ENCODE measurements at places on chromosomes 3 and 15. TPM values are rescaled to one million over a fixed set of nuclear protein-coding genes. Genes with fewer than 3 reads are reported as not detected.
A peak's percentile ranks its signal among the peaks of the same experiment; 100 is the strongest.

DNA sequence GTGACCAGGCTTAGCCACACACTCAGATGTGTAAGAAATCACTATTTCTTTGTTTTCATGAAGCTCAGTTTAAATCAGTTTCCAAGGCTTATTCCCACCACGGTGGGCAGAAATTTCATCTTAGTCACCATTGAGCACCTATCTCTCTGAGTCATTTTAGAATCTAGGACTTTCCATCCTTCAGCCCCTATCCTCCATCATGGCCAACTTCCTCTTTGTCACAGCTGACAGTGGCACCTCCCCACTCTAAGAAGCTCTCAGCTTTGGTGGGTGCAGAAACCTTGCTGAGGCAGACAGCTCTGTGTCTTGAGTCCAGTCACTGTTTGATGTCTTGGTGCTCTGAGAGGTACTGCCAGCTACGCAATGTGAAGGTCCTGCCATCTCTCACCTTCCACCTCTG lies 32.9 kb downstream of the SNTN start:
- no peak for DNase-seq

GRCh38 chr15:66293419-66294156 lies at the start of gene DIS3L:
Gene DIS3L (plus strand): TSS chr15:66293568. CDS start chr15:66293597, 29 bp downstream.
- peak; percentile 68 for DNase-seq

DNA sequence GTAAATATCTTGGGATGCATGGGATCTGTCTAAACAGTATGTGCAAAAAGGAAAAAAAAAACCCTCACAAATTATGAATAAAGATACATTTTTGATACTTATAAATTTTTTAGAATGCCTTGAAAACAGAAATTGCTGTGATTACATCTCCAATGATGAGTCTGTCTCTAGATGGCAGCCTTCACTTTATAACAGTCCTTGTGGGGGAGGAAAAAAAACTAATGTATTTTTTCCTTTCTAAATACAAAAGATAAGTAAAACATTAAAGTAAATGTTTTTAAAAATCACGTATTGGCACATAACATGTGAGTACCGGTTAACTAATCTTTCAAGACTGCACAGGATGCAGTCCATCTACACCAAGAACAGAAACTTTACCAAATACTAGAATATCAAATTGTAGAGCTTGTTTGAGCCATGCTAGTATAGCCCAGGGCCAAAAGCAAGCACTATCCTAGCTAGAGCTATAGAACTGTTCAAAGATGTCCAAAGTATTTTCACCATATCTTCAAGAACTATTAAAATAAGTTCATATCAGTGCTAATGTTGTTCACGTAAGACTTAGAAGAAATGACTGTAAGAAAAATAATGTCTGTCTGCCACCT lies 206.4 kb downstream of the STAG1 start:
- DNase-seq: peak; percentile 17

GRCh38 chr15:72082176-72082575 lies 35.8 kb downstream of the MYO9A start:
- DNase-seq: no peak

DNA sequence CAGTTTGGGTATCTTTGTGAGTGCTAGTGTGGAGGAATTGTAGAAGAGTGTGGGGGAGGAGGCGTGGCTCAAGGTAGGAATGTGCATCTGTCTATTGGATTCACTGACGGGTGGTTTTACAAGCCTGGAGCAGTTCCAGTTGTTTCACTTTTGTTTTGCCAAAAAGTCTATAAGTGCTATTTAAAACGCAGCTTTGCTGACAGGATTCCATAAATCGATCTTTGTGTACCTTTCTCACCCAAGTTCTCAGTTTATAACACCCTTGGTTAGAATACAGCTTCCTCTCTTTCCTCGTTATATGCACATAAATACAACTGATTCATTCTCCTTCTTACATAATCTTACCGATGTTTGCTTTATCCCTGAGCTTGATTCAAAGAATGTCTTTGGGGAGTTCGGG lies 123.2 kb upstream of the UBE2E2 start:
- peak; percentile 21 for DNase-seq

DNA sequence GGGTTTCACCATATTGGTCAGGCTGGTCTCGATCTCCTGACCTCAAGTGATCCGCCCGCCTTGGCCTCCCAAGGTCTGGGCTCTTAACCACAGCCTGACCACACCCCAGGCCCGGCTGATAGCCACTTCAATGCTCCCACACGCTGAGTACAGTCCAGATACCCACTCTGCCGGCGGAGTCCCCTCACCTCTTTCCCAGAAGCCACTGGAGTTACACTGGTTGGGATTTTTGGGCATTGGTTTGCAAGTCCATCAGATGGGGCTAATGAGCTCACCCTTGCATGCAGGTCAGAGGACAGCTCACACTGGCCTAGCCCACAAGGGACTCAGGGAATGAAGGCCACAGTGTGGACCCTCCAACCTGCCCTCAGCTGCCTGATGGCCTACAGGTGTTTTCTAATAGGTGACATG lies 60.1 kb downstream of the IQSEC1 start:
- DNase-seq: no peak

DNA sequence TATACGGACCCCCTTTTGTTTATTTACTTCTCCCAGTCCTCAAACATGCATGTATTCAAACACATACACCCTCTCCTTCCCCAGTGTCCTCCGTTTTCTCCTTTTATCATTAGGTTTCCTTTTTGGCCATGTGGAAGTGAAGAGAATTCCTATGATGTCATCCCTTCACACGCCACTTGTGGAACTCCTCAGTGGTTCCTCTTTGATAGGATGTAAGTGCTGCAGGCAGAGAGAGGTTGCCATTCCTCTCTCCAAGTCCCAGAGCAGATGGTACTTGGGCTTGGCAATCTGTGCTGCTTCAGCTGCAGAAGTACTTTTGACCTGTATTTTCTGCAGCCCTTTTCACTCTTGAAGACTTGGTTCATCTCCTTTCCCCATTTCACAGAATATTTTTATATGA lies 32.9 kb upstream of the CRTC3 start:
- no peak for DNase-seq

DNA sequence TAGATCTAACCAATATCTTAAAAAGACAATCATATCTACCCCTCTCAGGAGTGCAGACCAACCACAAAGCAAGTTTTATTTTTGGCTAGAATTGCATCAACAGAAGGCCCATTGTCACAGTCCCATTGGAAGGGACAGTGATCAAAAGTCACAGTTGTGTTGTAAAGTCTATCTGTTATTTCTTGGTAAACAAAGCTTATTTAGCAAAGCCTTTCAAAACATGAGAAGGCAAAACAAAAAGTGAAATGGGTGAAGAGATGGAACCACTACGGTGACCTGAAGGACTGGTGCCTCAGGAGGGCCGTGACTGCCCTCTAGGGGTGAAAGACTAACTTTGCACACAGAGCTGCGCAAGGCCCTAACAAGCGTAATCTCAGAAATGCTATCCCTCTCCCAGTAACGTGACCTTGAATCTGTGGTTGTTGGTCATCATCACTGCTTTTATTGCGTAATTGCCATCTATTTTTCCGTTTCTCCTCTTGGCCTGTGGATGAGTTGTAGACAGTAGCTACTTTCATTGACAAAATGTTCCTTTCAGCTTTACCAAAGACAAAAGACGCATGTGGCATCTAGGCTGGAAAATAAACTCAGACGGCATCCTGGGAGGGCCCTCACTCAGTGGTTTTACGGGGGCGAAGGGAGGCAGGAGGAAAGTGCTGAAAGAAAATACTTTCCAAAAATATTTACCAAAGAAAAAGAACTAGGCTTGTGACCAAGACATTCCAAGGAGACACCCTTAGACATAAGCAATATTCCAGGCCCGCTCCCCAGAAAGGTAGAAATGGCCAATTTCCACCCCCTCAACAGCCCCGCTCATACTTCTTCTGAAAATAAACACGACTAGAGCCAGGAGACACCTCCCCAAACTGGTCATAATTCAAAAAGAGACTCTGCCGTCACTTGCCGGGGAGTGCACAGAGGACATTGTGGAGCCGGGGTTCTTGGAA lies 79.4 kb downstream of the FRMD4B start:
- peak; percentile 64 for DNase-seq

- no peak for DNase-seq
Measured at GRCh38 chr3:169558371-169558770, 105.1 kb downstream of the MECOM start.

- DNase-seq: no peak
Measured at GRCh38 chr3:104178680-104179079, 1188.0 kb upstream of the ALCAM start.

- DNase-seq: no peak
Measured at GRCh38 chr15:32899126-32899596, 181.4 kb downstream of the GREM1 start.

DNA sequence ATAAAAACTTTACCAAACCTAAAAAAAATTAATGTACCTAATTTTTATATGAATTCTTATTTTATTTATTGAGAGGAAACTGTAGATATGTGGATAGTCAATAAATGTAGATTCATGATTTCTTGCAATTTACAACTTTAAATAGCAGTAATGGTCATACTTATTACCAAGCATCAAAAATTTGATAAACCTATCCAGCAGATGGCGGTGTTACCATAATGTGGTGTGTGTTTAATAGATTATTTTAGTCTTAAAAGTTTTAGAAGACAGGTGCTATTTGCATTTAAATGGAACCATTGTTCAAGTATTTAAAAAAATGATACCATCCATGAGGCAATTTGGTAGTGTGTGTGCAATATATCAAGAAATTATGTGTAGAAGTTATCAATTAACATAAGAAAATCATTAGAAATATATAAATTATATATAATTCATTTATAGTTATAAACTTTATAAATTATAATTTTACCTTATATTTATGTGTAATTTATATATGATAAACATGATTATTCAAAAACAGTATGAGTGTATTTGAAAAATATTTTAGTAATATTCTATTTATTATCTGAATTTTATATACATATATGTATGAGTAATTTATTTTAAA lies 176.0 kb upstream of the BCHE start:
- peak; percentile 38 for DNase-seq

GRCh38 chr3:123586131-123586530 lies 1.3 kb upstream of the HACD2 start:
- peak; percentile 60 for DNase-seq

DNA sequence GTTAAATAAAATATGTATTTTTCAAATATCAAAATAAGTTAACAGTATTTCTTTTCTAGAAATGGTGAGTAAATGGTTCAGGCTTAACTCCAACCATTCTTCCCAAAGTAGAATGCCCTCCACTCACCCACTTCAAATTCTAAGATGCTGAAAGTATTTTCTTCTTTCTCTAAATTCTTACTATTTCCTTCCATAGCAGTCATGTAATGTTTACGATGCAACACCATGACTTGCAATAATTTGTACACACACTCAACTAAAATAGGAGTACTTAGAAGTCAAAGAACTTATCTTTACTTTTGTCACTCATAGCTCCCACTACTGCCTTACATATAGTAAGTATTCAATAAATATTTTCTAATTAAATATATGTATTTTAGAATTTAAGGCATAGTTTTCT lies 65.0 kb downstream of the AQR start:
- DNase-seq: no peak

DNA sequence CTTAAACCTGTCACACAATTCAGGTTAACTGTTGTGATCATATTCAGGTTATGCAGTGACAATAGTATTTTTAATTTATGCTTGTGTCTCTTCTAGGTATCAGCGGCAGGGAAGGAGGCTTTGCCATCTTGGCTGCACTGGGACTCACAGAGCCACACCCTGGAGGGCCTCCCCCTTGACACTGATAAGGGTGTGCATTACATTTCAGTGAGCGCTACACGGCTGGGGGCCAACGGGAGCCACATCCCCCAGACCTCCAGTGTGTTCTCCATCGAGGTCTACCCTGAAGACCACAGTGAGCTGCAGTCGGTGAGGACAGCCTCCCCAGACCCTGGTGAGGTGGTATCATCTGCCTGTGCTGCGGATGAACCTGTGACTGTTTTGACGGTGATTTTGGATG lies 23.6 kb upstream of the BSN start:
- DNase-seq: no peak

DNA sequence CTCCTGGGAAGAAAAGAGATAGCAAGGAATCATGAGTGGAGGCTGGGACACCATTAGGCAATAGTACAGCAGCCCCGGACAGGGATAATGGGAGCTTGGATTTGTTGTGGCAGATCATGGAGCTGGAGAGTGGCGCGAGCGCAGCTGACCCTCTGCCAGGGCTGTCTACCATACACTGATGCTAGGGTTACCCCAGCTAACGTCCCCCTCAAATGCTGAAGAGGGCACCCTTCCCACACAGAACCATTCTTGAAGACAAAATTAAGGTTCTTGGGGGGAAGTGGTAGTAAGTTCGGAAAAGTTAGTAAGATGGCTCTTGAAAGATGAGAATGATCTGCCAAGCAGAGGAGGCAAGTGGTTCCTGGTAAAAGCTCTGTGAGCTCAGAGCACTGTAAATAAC lies 61.1 kb downstream of the ST3GAL6 start:
- DNase-seq: no peak

- no peak for DNase-seq
Measured at GRCh38 chr3:75193797-75194196, 470.3 kb upstream of the FRG2C start.

DNA sequence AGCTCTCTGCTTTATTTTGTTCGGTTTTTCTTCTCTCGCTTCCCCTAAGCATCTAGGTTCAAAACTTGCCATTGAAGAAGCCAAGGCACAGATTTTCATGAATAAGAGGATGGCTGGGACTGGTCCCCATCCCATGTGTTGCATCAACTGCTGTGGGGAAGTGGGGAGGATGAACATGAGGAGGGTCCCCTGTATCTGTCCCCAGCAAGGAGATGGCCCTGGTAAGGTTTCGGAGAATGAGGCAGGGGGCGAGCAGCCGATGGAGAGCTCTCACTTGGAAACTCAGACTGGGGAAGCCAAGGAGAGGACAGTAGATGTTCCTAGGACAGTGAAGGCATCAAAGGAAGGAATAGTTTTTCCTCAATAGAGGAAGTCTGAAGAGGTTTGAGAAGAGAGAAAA lies 142.0 kb upstream of the ATP2B2 start:
- no peak for DNase-seq

Gene MBD4
- total RNA-seq: 8.9 TPM

Gene FOXB1
- total RNA-seq: not detected

Gene ZIC1
- total RNA-seq: not detected

Gene AADACL2
- total RNA-seq: not detected

Gene SLC2A2
- total RNA-seq: not detected

Gene SAMD7
- total RNA-seq: not detected

Gene PRSS50
- not detected for total RNA-seq

Gene RAD18
- total RNA-seq: 3.9 TPM

Gene IL17RD
- 0.81 TPM for total RNA-seq

Gene GREM1
- not detected for total RNA-seq

Gene KY
- total RNA-seq: not detected

Gene PRICKLE2
- total RNA-seq: 20.2 TPM

Gene ATP8B4
- not detected for total RNA-seq

Gene MORC1
- not detected for total RNA-seq

Measured in Caki2 (cell line).